Astrocyte (in vitro differentiated cells and primary cell): ENCODE measurements at places on chromosomes 12 and 14.
A peak's percentile ranks its signal among the peaks of the same experiment; 100 is the strongest.

DNA sequence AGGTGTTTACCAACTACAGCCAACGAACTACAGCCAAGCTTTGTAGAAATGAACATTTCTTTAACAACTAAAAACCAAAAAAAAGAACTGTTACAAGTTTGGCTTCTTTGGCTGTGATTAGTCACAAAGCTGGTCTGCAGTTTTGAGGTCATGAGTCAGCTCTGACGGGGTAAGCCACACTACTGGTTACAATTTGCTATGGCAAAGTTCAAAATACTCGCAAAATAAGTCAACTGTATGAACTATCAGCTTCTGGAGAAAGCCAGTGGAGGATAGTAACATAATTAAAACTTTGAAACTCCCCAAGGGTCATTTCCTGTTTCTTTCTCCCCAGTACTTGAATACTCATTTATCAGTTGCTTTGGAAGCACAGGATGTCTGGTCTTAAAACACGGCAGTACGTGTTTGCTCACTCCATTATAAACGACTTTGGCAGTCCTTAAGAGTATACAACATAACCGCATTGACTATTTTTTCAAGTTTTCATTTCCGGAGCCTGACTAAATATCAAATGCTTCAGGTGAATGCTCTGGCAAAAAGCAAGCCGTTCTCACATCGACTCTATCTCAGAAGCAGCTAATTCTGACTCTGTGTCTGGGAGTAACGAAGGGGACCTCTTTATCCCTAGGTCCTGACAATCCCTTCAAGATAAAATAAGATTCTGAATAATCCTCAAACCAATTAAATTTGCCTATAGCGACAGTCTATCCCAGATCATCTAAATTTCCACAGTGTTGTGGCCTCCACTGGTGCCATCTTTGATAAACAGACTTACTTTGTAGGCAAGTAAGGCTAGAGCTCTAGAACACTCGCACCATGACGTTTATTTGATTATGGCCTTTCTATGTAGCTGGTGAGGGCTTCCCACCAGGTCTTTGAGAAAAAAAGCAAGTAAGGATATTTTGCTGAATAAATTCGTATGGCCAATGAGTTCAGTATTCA, 10.6 kb downstream of the PHLDA1 start:
- peak overlapping the region; percentile 96 for H3K27ac ChIP-seq
- H3K27me3 ChIP-seq, result no peaks in the 10 kb centered on the region
- no peak overlapping the region for H3K4me3 ChIP-seq
- peaks cover 40% of the 10 kb centered on the region for H3K4me1 ChIP-seq

- H3K4me1 ChIP-seq, result no peaks in the 10 kb centered on the region
- no peak overlapping the region for H3K4me3 ChIP-seq
- H3K36me3 ChIP-seq, result no peaks in the 10 kb centered on the region
- DNase-seq, result no peak
These were observed 68.6 kb upstream of the FERMT2 start for GRCh38 chr14:53019406-53019805.

DNA sequence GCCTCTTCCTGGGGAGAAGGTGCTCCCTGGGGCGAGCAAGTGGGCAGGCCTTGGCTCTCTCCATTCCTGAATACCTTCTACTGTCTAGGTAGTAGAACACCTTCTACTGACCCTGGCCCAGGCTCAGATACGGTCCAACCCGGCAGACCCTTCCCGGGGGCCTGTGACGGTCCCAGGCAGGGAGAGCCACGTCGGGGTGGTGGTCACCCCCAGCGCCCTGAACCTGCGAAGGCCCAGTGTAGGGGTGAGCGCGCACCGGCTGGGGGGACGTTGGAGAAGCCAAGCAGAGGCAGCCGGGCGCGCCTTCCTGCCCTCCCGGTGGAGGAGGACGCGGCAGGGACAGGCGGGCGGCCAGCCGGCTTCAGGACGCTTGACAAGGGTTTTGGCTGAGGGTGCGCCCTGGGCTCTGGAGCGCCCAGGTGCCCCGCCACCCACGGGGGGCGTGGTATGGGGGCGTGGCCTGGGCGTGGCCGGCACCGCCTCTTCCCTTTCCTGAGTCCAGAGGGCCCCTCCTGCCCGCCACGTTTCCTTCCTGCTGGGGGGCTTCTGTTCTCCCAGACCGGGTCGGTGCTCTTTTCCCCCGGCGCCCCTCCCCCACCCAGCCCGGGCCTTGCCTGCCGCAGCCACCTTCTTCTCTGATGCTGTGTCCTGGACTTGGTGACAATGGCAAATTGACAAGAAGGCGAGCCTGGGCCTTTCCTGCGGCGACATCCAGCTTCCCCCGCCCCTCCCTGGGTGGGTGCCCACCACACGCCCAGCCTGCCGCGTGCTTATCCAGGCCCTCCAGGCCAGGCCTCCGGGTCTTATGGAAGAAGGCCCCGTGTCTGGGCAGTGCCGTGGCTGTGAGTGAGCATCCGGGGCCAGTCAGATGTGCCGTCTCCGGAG, 24.5 kb upstream of the PPP1R13B start:
- H3K4me1 ChIP-seq, result peaks cover 5% of the 10 kb centered on the region
- H3K36me3 ChIP-seq, result no peaks in the 10 kb centered on the region
- peak overlapping the region; percentile 17 for H3K4me3 ChIP-seq
- H3K27me3 ChIP-seq, result no peaks in the 10 kb centered on the region

DNA sequence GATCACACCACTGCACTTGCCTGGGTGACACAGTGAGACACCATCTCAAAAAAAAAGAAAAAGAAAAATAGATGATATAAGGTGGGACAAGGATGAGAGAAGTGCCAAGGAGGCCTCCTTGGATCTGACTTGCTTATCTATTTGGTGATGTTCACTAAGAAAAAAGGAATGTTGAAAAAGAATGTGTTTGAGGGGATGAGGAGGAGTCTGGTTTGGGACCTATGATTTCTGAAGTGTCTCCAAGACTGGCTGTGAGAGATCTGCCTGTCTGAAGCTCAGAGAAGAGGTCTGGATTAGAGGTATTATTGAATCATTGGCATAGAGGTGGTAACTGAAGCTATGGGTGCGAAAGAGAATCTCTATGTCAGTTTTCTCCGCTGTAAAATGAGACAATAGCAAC, 42.8 kb downstream of the BCAT1 start:
- no peaks in the 10 kb centered on the region for H3K27me3 ChIP-seq
- no peak overlapping the region for H3K27ac ChIP-seq
- H3K36me3 ChIP-seq, result peaks cover 5% of the 10 kb centered on the region
- no peak for DNase-seq
- peaks cover 40% of the 10 kb centered on the region for H3K4me1 ChIP-seq
- no peak overlapping the region for H3K4me3 ChIP-seq

- no peak overlapping the region for H3K4me3 ChIP-seq
- peaks cover 11% of the 10 kb centered on the region for H3K4me1 ChIP-seq
- no peak for DNase-seq
- H3K36me3 ChIP-seq, result no peaks in the 10 kb centered on the region
- no peak overlapping the region for H3K27ac ChIP-seq
These were observed 25.6 kb downstream of the IRF2BPL start for GRCh38 chr14:77002889-77003288.

DNA sequence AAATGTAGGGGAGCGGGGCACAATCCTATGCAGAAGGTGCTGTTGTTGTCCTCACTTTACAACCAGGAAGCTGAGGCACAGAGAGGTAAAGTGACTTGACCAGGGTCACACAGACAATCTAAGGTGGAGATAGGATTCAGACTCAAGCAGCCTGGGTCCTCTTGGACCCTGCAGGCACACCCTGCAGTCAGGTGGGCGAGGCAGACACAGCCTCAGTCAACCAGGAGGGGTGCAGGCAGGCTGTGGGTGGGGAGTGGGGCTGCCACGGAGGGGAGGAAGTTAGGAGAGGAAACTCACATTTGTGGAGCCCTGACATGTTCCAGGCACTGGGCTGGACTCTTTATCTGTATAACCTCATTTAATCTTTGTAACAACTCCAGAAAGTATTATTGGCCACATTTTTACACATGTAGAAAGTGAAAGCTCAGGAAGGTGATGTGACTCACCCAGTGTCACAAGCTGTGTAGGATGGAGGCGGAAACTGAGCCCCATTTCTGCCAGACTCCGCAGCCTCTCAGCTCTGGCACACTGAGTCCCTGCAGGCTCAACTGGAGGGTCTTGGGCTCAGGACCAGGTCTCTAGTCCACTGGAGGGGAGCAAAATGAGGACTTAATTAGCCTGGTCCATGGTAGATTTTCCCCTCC, 24.9 kb upstream of the CHGA start:
- no peak overlapping the region for H3K4me3 ChIP-seq
- H3K27me3 ChIP-seq, result peaks cover 10% of the 10 kb centered on the region
- DNase-seq, result no peak
- H3K27ac ChIP-seq, result no peak overlapping the region
